NCI-H524 (cell line): ENCODE measurements at places on chromosomes 11 and 22.

DNA sequence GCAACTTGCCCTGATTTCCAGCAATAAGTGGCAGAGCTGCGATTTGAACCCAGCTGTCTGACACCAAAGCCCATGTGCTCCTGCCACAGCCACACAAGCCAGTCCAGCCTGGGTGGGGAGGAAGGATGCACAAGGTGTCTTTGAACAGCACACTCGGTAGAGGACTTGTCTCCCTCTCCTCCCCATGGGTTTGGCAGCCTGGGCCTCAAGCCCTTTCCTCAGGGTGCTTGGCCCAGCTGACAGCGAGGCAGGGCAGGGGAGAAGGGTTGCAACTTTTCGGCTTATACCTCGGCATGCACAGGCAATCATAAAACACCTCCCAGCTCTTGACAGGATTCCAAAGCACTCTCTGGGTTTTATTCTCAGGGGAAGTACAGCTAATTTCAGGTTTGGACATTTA lies 19.3 kb downstream of the ASPHD2 start:
- no peak for DNase-seq

DNA sequence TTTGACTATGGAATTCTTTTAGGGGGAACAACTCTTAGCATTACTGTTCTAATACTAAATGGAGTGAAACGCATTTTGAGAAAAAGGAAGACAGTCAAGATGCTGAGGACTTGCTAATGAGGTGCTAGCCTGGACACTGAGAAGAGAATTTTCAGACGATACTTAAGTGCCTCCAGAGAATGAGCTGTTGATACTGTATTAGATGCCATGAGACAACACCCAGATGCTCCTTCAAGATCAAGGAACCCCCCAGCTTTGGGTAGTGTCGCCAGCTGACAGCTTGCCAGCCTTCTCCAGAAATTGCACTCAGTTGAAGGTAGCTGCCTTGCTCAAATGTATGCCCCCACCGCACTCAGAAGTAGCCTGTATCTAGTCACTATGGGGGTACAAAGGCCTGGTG lies 52.5 kb upstream of the SLC36A4 start:
- DNase-seq, result no peak

- no peak for DNase-seq
Observed at GRCh38 chr22:17795661-17796548, 21.6 kb upstream of the BID start.

DNA sequence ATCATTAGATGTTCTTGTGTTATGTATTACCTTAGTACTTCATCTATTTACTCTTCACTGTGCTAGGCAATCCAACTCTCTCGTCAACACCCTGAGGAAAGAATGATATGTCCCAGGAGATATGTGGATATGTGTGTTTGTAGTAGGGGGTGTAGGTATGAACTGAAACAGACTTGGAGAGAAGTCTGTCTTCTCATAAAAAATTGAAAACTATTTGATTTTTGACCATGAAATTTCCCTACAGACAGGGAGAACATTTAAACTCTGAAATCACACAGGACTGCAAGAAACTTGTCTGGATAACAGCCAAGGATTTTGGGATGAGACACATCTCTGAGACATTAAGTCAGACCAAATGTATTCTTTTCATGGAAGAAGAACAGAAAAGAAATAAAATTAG lies 967.0 kb upstream of the FAT3 start:
- DNase-seq, result no peak

GRCh38 chr11:106238704-106239360 lies 161.4 kb downstream of the AASDHPPT start:
- DNase-seq, result no peak

DNA sequence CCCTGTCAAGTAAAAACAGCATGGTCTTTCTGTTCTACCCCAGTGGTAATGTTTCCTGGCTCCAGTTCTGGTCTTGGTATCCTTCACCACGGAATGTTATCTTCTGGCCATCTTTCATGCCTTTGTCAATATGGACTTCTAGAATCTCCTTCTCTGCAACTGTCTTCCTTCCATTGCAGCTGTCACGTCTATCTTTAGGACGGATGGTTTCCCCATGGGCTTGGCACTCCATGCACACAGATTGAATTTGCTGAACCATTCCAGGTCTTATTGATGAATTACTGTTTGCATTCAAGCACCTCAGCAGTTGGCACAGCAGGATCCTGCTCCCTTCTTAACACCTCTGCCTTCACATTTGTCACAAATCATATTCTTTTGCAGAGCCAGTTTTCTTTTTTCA lies 44.9 kb upstream of the SLC25A18 start:
- DNase-seq, result no peak

DNA sequence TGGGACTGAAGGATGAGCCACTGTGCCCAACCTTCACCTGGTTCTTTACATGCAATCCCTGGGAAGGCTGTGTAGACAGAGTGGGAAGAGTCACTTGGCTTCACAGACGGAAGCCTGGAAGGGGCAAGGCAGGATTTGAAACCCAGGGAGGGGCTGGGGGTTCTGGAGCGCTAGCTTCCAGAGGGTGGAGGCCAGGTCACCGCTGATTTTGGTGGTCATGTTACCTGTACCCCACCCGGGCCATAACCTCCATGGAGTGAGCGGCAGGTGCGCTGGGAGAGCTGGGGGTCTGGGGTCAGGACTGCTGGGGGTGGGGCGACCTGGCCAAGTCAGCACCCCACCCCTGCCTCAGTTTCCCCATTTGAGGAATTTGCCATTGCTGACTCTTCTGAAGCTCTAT lies 38.3 kb downstream of the PDGFB start:
- no peak for DNase-seq

DNA sequence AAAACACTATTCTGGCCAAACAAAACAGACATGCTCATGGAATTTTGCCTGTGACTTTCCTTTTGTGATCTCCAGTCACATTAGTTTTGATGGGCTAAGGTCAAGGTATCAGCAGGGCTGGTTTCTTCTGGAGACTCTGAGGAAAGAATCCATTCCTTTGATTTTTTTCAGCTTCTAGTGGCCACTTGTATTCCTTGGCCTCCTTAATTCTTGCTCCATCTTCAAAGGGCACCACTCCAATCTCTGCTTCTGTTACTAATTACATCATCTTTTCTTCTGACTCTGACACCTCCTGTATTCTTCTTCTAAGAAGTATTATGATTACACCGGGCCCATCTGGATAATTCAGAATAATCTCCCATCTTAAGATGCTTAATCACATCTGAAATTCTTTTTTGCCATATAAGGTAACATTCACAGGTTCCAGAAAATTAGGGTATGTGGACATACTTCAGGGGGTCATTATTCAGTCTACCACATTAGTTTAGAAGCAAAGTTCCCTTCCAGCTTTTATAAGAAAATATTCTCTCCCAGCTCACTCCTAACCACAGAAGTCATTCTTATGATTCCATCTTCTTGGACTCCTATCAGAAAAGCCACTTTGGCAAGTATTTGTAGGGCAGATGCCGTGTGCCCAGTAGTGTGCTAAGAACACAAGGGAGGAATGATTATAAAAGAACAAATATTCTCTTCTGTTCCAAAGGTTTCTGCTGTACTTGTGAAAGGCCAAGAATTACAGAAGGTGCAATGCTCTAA lies 56.4 kb upstream of the FSHB start:
- DNase-seq, result peak; percentile 56

GRCh38 chr22:17548010-17548755 lies 15.1 kb upstream of the SLC25A18 start:
- no peak for DNase-seq

GRCh38 chr11:120336641-120337354 lies 585 bp downstream of the ARHGEF12 start:
- DNase-seq, result no peak

DNA sequence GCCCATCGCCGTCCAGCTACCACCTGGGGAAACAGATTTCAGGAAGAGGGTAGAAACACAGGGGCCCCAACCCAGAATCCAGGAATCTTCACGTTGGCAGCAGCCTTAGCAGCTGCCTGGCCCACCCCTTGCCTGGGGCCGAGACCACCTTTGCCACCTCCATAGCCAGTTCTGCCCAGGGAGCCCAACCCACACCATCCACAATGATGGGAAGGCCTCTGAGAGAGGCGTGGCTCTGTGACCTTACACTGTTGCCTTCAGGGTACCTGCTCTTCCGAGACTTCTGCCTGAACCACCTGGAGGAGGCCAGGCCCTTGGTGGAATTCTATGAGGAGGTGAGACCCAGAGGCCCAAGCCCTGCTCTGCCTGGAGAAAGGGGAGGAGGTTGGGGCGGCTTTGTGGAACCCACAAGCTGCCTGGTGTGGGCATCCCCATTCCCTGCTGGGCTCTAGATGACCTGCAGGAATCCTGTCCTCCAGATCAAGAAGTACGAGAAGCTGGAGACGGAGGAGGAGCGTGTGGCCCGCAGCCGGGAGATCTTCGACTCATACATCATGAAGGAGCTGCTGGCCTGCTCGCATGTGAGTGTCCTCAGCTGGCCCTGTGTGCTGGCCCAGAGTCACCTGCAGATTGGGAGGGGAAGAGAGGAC lies 10.0 kb upstream of the ANKRD13D start:
- no peak for DNase-seq

- no peak for DNase-seq
Observed at GRCh38 chr11:128940603-128941002, 2.1 kb downstream of the TP53AIP1 start.

DNA sequence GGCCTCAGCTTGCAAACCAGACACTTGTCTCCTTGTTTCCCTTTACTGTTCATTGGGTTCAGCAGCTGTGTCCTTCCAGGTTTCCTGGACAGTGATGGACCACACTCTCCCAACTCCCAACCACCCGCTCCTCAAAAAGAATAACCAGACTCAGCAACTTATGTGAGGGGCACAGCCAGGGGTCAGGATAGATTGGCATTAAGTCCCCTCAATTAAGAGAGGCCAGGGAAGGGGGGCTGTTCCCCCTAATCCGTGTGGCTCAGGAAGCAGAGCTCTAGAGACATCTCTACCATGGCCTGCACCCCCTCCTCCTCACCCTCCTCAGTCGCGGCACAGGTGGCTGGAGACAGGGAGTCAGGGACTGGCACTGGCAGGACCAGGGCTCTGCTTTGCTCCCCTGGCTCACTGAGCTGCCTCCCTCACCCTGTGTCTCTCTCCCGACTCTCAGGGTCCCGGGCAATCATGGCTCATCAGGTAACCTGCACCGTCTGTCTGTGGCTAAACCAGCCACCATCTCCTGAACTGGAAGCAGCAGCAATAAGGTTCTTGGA lies 111.7 kb downstream of the ZNF280B start:
- no peak for DNase-seq

DNA sequence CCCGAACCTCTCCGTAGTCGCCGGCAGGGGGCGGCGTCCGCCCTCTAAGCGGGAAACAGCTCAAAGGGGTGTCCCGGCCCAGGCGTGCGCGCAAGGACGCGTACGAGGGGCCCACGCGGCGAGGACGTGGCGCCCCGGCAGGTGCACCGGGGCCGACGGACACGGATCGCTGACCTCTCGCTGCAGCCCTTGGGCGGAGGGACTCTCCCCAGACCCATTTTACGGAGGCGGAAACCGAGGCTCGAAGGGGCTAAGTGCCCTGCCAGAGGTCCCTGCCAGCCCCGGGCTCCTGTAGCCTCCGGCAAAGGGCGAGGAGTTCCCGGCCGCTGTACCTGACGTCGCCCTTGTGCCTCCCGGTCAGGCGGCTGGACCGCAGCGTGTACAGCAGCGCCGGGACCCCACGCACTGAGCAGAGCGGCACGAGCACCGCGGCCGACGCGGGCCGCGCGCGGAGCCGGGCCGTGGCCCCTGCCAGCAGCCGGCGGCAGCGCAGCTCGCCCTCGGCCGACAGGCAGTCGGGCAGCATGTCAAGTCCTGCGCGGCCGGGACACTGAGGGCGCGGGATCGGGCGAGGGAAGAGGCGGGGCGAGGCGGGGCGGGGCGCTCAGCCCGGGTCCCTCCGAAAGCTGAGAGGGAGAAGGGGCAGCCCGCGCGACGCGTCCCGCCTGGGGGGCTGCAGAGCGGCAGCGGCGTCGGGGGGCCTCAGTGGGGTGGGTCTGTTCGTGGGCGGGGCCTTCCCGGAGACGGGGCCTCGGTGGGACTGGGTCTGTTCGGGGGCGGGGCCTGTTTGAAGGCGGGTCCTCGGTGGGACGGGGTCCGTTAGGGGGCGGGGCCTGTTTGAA lies at the start of gene NUDT8:
TSS of gene NUDT8 (minus strand) at position 552 of the 842 bp plus-strand sequence. CDS start at position 526, 26 bp downstream.
- peak; percentile 31 for DNase-seq

DNA sequence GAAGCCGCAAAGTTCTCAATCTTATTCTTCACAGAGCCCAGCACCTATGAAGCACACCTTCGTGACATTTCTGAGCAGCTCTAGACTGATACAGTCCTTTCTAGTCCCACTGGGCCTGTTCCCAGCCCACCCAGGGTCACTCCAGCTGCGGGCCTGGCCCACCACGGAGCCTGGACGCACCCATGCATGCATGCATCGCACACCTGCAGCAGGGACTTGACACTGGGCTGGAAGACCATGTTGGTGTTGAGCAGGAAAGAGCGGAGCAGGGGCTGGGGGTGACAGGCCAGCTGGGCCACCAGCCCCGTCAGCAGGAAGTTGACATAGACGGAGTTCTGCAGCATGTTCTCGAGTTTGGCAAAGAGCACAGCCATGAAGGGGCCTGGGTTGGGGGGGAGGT lies 9.2 kb downstream of the C11orf42 start:
- no peak for DNase-seq

DNA sequence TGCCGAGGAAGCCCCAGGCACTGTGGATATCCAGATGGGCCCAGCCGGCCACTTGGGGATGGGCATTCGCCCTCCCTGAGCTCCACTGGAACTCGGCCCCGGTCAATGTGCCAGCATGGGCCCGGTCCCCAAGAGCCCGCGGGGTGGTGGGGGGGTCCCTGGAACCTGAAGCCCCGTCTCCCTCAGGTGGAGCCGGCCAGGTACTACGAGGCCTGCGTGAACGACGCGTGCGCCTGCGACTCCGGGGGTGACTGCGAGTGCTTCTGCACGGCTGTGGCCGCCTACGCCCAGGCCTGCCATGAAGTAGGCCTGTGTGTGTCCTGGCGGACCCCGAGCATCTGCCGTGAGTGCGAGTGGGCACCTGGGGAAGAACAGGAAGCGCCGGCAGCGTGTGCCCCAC lies 21.2 kb downstream of the MUC5AC start:
- no peak for DNase-seq

GRCh38 chr11:130168105-130168504 lies 8.5 kb downstream of the ST14 start:
- DNase-seq, result no peak

GRCh38 chr22:43628250-43628649 lies 183.9 kb downstream of the EFCAB6 start:
- DNase-seq, result no peak

DNA sequence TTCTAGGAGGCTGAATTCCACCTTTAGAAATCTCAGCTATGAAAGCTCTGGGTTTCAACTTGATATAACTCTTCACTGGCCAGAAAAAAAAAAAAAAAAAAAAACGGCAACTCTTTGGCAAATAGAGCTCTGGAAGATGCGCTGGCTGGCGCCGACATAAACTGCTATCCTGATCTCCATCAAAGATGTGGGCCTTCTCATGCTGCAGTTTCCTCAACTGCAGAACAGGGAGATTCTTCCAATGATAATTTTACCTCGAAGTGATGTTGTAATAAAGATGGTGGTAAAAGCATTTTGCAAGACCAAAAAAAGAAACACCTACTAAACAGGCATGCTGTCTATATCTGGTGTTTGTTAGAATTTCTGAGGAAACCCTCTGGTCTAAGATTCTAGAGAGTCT lies 20.3 kb downstream of the FLI1 start:
- no peak for DNase-seq
